ENCODE measurements at places on chromosomes 3 and 15. TPM values are rescaled to one million over a fixed set of nuclear protein-coding genes. Genes with fewer than 3 reads are reported as not detected.

The RBP2 gene
- total RNA-seq = 478 TPM

DNA sequence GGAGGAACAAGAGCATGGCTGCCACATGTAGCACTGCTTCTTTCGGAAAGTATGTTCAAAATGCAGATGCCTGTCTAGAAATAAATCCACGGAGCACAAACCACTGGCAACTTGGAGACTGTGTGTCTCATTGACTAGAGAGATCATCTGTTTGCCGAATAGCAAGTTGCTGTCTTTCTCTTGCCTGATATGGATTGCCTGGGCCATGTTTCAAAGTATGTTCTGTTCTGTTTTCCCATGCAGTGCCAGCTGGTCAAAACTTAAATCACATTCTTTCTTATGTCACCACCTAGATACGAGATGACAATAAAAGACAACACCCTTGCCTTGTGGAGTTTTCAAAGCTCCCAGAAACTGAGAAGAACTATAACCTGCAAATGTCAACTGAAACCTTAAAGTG lies 318.9 kb downstream of the RYR3 start:
- no peak overlapping the region for H3K4me3 ChIP-seq
- no peaks in the 10 kb centered on the region for H3K36me3 ChIP-seq
- DNase-seq = no peak
- H3K4me1 ChIP-seq = no peaks in the 10 kb centered on the region
- no peak overlapping the region for H3K27ac ChIP-seq

GRCh38 chr15:93217343-93217742 lies 128.3 kb upstream of the RGMA start:
- no peaks in the 10 kb centered on the region for H3K36me3 ChIP-seq
- no peaks in the 10 kb centered on the region for H3K27me3 ChIP-seq

DNA sequence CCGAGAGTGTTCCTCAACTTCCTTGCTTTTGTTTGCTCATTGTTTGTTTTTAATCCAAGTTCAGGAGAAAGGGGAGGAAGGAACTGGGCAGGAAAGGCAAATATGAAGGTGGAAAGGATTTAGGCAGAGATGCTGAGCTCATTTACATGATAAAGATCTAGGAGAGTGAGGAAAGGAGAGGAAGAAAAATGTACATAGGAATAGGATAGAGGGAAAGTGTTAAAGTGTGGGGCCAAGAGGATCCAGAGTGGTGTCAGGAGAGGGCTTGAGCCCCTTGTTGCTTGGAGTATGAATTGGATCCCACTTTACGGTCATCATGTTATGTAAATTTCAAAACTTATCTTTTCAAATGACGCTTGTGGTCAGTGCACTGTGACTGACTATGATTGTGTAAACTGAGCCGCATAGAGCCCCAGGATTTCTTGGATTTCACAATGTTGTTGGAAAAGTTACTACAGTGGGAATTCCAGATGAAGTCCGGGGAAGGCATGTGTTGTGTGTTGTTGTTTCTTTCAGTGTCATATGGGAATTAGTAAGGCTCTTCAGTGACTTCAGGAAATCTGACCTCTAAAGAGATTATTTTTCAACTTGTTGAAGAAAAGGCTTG lies 15.0 kb upstream of the PLD1 start:
- no peak for DNase-seq
- no peaks in the 10 kb centered on the region for H3K36me3 ChIP-seq
- H3K27me3 ChIP-seq = no peaks in the 10 kb centered on the region
- no peak overlapping the region for H3K27ac ChIP-seq
- no peak overlapping the region for H3K4me3 ChIP-seq
- H3K4me1 ChIP-seq = no peaks in the 10 kb centered on the region

Measured in Peyer's patch (tissue), 4 donors.